NCI-H446 (cell line): ENCODE measurements at places on chromosomes 4 and X.
A peak's percentile ranks its signal among the peaks of the same experiment; 100 is the strongest.

DNA sequence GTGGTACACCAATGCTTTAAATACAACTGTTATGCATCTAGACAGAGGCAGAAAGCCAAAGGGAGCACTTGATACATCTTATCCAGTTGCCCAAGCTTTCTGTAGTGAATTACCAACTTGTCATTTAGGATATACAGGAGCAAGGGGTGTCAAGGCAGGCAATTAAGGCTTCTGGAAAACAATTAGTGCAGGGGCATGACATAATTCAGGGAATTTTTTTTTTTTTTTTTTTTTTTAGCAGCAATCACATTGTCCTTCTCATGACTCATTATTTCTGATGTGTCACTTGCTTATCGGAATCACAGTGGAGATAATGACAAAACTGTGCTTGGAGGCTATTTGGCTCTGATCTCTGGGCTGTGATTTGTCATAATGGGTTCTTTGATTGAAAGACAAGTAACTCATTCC is 259.5 kb downstream of the ARHGAP24 start:
- DNase-seq = no peak

DNA sequence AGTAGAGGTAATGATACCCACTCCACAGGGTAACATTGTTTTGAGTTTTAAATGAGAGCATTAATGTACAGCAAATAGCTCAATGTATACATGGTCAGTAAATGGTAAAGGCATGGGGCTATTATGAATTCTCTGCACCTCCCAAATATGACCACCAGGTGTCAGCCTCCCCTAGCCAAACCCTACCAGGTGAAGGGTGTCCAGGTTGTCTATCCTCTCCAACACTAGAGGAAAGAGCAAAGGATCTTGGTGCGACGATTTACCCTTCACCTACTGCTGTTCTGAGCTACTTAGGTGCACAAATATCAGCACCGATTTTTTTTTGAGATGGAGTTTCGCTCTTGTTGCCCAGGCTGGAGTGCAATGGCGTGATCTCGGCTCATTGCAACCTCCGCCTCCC is 26.5 kb upstream of the XIAP start:
- peak; percentile 69 for DNase-seq

DNA sequence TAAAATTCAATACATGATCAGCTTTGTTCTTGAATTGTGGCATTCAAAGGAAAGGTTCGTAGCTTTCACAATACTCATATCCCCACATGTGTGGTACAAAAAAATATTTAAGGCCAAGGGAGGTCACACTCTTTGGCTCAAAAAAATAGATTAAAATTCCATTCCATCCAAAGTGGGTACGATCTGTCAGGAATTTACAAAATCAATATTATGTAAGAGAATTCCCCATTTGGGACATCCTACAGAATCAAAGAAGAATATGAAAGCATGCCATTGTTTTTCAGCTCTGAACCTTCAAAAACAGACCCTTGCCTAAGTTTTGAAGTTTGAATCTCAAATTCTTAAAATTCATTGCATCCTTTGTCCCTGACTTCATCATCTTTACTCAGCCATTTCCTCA is 85.8 kb downstream of the MID1 start:
- no peak for DNase-seq

DNA sequence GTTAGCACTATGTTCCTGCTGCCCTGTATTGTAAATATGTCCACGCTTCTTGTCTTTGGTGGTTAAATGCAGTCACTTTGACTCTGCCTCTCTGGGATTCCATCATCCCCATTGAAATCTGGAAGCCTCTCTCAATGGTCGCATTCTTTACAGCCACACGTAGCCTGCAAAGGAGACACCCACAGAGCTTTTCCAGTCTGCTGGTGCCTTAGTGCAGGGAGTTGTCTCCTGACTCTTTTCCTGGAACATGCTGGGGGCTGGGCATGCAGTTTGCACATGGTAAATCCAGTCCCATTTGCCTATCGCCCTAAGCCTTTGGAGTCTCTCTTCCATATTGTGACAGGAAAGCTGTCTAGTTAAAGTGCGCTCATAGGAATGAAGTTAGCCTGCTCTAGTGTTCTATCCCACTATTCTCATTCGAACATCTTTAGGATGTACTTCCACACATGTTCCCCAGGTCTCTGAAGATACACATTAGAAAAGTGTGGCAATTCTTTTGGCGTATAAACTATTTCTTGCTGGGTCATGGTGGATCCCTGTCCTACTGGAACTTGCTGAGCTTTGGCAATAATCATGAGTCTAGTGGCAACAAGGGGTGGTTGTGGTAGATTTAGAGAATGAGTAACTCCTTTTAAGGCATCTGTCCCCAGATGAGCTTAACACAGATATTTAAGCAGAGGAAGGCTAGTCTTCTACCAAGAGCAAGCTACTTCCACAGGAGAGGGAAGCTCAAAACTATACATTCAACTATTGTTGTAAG is 33.7 kb downstream of the COQ2 start:
- no peak for DNase-seq

DNA sequence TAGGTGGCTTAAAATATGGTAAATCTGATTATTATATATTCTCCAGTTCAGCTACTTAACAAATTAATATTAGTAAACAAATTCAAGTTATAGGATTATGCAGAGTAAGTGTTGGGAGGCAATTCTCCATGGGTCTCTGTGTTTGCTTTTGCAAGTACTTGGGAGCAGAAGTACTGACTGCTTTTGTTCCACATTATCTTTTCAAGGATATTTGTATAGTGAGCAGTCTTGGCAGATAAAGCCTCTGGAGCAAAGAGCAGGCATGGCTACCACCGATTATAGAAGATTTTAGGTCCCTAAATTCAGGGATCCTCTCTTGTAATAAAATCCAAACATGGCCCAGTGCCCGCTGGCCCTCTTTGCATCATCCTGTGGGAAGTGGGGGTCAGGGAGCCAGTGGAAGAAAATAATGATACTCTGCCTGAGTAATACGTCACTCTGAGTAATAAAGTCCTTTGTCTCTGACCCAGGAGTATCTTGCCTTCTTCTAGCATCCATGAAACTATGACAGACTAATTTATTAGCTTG is 23.2 kb downstream of the NDNF start:
- DNase-seq = no peak

GRCh38 chrX:30190426-30190825 is 24.9 kb upstream of the MAGEB2 start:
- DNase-seq = no peak

GRCh38 chr4:116862592-116862991 is 222.8 kb downstream of the TRAM1L1 start:
- no peak for DNase-seq

DNA sequence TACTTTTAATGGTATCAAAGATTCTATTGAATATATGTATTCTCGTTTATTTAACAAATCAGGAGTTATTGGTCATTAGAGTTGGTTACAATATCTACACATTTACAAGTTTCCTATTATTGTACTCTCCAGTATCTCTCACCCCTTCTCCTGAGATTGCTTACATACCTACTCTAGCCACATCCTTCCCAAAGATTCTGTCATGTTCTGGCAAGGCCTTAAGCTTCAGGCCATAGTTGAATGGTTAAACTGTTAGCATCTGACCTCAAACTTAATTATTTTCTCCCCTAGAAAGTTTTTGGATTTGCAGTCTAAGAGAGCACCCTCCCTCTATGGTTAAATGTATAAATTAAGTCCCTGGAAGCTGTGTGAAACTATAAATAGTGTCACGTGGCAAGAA is 784.2 kb downstream of the GLUD2 start:
- DNase-seq = no peak

DNA sequence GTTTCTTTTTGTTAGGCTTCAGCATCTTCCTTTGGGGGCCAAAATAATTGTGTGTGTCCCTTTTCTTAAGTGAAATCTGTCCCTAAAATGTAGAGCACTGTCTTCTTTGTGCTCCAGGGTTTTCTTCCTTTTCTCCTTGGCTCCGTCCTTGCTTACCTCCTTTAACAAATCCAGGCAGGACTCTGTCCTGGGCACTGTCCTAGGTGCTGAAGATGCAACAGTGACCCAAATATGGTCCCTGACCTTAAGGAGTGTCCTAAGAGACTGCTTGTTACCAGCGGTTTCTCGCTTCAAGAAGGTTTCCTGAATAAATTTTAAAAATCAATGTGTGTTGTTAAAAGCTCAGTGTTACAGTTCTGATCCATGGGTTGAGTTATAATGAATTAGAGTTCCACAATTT is 471.8 kb downstream of the KCNIP4 start:
- no peak for DNase-seq

DNA sequence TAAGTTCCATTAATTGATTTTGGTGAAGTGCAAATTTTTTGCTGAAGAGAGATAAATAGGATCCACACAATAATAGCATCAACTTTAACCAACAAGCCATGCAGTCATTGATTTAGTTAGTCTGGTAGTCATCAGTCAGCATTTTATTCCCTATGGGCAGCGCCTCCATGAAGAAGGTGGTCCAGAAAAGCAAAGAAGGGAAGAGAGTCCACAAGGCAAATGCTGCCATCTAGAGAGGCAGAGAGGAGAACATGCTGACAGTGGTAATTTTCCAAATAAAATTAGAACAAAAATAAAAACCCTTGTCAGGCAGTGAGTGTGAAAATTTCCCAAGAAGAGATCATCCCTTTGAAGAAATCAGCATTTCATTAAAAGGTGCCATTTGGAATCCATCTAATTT is 366.7 kb upstream of the FAM241A start:
- no peak for DNase-seq

DNA sequence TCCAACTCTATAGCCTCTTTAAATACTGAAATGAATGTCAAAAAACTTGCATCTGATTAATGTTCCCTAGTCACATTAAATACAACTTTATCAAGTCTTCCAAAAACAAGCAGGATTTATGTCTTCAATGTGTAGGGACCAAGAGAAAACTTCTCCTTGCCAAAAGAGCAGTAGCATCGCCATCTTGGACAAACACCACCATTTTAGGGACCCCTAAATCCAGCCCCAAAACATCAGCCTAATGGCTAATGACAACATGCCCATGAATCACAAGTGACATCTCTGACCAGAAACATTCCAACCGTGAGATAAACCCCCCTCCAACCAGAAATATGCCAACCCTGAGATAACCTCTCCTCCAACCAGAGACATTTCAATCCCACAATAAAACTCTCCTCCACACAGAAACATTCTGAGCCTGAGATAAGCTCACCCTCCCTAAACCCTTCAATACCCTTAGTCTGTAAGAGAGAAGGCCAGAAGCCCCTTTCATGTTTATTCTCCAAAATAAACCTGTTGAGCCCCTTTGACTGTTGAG is 697.4 kb downstream of the TRAM1L1 start:
- no peak for DNase-seq

DNA sequence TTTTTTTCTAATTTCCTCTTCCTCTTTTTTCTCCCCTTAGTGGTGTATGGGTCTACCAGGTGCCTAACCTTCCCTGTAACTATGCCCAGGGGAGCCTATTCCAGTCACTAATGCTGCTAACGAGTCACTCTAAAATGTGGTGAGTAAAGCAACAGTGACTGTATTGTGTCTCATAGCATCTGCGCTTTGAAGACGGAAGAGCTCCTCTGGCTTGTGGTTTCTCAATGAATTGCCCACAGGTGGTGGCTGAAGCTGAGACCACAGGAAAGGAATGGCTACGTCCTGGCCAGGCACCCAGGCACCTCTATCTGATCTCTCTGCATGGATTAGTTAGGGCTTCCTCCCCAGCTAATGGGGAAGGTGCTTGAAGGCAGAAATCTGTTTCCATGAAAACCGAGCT is 763.5 kb upstream of the FRG1 start:
- no peak for DNase-seq

DNA sequence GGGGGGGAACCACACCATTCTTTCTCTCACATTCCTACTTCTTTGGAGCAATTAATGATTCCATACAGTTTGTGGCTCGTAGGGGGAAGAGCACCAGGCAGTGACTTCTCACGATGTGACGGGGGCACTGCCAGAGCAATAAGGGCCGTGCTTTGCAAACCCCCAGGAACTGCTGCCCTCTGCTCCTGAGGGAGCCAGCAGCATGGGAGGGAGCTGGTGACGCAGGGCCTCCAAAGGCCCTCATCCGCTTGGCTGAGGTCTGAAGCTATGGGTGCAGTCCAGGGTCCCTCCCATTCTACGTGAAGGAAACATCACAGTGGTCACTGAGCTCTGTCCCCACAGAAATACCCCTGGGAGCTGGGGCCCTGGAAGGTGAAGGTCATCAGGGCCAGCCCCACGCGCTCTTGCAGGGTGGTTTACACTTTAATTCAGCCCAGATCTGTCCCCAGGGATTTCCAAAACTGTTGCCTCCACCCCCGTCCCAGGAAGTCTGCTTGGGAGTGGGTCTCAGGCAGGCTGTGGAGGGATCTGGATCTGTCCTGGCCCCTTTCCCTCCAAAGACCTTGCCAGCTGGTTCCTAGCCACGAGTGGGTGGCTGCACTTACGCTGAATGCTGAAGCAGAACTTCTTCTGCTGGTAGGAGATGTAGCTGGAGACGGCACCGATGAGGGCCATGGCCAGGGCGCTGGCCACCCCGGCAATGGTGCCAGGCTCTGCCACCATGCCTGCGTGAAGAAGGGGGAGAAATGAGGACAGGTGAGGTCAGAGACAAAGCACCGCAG is 82.6 kb downstream of the MTMR1 start:
- DNase-seq = no peak

DNA sequence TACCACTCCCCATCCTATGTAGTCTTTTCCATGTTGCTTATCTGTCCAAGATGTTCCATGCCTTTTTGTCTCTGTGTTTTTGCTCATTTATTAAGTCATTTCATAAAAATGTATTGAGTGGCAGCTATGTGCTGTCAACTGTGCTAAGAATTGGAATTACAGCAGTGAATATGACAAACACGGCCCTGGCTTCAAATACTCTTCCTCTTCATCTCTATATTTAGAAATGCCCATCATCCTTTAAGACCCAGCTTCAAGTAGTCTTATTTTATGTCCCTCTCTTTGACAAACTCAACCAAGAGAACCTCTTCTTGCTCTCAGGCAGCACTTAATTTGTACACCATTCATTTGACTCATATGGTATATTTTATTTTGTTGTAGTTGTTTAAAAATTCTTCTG is 55.4 kb upstream of the AMOT start:
- no peak for DNase-seq

DNA sequence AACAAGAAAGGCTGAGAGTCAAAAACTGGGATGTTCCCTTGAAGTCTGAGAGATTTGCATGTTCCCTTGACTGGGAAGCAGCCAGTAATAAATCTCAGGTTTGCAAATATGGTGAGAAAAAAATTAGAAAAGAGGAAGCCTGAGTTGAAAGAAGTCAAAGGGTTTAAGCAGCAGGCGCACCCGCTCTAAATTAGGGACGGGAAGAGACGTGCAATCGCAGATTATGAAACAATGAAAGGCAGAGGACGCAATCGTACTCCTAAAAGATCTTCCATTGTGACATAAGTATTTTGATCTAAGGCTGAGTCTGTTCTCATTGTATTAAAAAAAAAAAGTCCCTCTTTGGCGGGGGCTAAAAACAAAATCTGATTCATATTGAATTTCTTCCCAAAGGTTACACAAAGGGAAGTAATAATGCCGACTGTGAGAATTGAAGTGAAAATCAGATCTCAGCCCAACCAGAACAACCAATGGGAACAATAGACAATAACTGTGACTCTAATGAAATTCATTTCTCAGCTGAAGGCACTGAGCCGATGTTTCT is 28.2 kb downstream of the SAT1 start:
- no peak for DNase-seq

GRCh38 chrX:107450823-107451509 is 1.5 kb downstream of the FRMPD3 start:
- DNase-seq = no peak
